ENCODE measurements at places on chromosomes 11 and 22. TPM values are rescaled to one million over a fixed set of nuclear protein-coding genes. Genes with fewer than 3 reads are reported as not detected.

GRCh38 chr11:44621140-44621681 lies 55.7 kb downstream of the CD82 start:
- DNase-seq, result peak; percentile 76

DNA sequence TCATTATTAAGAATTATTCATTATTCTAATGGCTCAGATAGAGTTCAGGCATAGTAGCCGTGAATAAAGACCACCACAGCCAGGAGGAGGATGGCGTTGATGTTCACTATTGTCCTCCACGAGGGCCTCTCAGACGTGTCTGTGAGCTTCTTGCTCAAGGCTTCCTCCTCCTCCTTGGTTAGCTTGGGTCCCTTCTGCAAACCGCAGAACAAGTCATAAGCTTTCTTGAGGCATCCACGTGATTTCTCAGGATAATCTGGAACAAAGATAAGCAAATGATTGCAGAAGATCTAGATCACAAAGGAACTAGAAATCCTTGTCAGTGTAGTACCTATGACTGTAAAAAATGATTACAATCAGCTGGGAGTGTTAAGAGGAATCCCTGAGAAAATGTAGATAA lies 13.6 kb upstream of the RFPL2 start:
- no peak for DNase-seq

DNA sequence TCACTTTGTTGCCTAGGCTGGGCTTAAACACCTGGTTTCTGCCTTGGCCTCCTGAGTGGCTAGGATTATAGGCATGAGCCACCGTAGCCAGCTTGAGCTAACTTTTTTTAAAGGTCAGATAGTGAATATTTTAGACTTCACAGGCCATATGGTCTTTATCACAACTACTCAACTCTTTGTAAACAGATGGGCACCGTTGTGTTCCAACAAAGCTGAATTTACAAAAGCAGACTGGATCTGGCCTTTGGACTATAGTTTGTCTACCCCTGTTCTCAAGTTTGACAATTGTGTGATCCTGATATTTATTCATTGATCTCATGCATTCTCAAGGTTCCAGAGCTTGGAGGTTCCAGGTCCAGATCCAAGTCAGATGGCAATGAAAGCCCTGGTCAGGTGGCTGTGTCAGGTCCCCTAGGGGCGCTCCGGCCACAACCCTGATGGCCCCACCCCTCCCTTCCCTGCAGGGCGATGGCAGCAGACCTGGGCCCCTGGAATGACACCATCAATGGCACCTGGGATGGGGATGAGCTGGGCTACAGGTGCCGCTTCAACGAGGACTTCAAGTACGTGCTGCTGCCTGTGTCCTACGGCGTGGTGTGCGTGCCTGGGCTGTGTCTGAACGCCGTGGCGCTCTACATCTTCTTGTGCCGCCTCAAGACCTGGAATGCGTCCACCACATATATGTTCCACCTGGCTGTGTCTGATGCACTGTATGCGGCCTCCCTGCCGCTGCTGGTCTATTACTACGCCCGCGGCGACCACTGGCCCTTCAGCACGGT lies 15.8 kb downstream of the P2RY2 start:
- DNase-seq, result no peak

DNA sequence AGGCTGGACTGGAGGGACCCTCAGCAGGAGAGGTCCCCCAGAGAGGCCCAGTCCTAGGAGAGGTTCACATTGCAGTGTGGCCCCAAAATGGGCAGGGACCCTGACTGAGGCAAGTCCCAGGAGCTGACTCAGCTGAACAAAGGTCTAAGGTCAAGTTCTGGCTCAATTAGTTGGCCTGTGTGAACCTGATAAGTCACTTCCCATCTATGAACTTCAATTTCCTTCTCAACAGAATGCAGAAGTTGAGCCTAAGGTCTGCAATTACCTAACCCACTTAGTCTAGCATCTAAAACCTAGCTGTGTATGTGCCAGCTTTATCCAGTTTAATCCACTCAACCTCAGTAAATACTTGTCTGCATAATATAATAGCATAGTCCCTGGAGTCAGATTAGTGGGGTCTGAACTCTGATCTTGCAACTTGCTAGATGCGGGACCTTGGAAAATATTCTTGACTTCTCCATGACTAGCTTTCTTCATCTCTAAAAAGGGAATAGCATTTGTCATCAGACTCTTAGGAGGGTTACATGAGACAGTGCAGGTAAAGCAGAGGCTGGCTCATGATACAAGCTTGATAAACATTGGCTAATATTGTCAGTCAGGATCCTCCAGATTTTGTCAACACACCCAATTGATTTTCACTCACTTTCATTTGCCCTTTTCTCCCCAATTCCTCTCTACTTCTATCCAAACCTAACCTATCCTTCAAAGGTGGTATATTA lies 465.5 kb downstream of the INSC start:
- no peak for DNase-seq

GRCh38 chr11:88849368-88849767 lies 216.4 kb downstream of the GRM5 start:
- DNase-seq, result no peak

DNA sequence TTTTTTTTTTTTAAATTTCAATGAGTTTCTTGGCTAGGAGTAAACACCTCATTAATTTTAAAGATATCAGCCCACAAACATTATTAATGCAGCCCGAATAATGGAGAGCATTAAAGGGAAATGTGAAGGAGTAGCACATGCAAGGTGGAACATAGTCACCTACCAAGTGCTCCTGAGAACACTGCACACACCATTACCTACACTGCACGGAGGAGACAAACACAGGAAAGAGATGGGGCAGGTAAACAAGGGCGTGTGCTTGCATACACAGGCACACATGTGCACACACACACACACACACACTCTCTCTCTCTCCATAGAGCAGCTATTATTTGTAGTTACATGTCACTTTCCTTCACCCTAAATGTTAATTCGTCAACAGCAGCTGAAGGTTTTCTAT lies 30.2 kb downstream of the HTR3B start:
- no peak for DNase-seq

DNA sequence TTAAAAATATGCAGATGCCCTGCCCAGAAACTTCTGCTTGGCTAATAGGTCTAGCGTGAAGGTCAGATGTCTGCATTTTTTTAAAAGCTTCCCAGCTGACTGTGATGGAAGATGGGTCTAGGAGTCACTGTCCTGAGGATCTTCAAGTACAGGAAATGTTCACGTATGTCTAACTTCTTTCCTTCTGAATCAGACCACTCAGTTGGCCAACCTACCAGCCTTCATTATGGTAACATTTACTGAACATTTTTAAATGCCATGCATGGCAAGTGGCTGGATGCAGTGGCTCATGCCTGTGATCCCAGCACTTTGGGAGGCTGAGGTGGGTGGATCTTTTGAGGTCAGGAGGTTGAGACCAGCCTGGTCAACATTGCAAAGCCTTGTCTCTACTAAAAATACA lies 1.1 kb upstream of the PRG2 start:
- DNase-seq, result no peak

SLCO2B1 gene
- total RNA-seq, result 2.6 TPM

SCGB2A2 gene
- total RNA-seq, result not detected

C11orf42 gene
- total RNA-seq, result not detected

TUG1 gene
- 94.7 TPM for total RNA-seq

XKR3 gene
- total RNA-seq, result not detected

Data from activated naive CD8-positive, alpha-beta T cell treated with anti-CD3 and anti-CD28 coated beads, Interleukin-2, amount 10 ng/mL, durations not matched to agents 7 days and 5 days (primary cell).